ENCODE measurements at places on chromosomes 12 and 14.

DNA sequence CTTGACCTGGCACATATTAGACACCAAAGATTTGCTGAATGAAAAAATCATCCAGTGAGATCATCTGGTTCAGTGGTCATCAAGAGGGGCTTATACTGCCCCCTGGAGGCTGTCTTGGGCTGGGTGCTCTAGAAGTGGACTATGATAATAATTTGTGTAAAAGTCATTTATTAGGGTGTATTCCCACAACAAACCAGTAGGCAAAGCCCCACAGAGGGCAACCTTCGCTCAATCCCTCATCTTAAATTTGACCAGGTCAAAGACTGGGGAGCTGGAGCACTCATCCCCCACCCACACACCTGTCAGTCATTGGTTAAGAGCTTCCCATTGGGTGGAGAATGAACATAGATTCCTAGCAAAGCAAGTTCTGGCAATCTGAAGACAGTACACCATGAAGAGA, 20.0 kb upstream of the FICD start:
- no peak for DNase-seq

GRCh38 chr14:87824266-87824665, 168.7 kb downstream of the GALC start:
- no peak for DNase-seq

DNA sequence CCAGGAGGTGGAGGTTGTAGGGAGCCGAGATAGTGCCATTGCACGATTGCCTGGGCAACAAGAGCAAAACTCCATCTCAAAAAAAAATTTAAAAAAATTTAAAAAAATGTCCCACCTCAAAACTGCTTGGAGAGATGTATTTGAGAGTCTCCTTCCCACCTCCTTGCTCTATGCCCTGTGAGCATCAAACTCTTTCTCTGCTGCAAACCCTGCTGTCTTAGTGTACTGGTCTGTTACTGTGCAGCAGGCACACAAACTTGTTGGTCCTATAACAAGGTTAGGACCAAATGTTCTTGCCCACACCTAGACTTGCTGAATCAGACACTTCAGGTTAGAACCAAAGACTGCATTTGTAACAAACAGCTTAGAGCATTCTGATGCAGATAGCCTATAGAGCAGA, 153.5 kb upstream of the FUT8 start:
- no peak for DNase-seq

DNA sequence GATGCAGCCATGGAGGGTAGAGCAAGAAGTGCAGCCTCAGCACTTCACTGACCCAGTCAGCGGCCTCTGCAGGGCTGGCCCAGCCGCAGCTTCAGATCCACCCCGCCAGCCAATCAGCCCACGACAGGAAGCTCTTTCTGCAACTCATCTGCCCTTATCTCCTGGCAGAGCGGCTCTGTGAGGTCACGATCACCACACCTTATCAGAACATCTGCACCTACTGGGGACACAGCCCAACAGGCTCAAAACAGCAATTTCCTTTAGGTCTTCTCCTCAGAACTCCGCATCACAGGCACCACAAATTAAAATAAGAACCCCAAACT, 287.3 kb downstream of the BCL11B start:
- no peak for DNase-seq

DNA sequence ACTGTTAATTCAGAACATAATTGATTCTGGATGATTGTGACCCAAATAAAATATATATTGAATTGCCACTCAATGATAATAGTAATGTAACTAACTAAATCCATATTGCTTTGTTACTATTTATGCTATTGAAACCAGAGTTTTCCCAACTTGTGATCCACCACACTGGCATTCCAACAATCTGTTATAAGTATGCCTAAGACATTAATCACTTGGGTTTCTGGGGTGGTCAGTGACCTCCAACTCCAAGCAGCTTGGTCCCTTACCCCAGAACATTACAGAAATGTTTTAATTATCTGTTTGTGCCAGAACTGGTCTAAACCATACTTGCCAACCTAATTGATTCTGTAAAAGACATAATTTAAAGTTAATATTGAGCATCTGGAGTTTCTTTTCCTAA, 14.6 kb downstream of the CAPS2 start:
- no peak for DNase-seq

GRCh38 chr12:3611860-3612703, 121.1 kb downstream of the PRMT8 start:
- no peak for DNase-seq

GRCh38 chr12:13000616-13000924, 505 bp upstream of the HEBP1 start:
- no peak for DNase-seq

GRCh38 chr14:33777681-33778080, 173.2 kb downstream of the EGLN3 start:
- no peak for DNase-seq

DNA sequence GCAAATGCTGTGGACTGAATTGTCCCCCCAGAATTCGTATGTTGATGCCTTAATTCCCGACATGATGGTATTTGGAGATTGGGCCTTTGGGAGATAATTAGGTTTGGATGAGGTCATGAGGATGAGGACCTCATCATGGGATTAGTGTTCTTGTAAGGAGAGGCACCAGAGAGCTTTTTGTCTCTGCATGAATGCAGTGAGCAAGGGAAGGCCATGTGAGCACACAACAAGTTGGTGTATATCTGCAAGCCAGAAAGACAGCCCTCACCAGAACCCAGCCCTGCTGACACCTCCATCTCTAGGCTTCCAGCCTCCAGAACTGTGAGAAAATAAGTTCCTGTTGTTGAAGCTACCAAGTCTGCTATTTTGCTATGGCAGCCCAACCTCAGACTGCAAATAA, 51.9 kb upstream of the SMCO2 start:
- no peak for DNase-seq

DNA sequence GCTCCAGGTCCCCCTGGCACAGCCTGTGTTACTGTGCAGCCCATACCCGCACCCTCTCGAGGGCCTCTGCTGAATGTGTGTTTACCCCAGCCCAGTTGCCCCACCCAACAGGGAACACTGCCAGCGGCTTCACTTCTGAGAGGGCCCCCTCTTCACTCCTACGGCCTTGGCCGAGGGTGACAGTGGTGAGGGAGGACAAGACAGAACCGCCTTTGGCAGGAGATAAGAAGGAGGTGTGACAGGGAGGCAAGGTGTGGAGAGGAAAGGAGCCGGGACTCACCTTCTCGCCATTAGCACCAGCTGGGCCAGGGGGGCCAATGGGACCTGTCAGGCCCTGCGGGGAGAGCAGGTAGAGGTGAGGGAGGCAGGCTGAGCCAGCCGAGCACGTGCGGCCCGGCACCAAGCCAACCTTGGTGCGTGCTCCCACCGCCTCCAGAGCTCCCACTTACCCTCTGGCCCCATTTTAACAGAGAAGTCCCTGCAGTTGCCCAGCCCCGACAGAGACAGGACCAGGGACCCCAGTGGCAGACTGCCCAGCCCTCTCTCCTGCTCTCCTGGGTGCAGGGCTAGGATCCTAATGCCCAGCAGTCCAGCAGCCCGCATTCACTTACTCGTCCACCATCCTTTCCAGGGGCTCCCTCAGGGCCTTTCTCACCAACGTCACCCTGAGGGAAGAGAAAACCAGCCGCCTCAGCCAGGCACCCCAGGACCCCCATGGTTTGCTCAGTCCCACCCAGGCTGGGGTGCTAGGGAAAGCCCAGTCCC, 18.3 kb downstream of the TMEM106C start:
- DNase-seq, result no peak

- DNase-seq, result no peak
Measured at GRCh38 chr12:40241741-40242140, 16.9 kb downstream of the LRRK2 start.

- no peak for DNase-seq
Measured at GRCh38 chr12:8664228-8664913, 1.7 kb upstream of the MFAP5 start.

- no peak for DNase-seq
Measured at GRCh38 chr12:57226588-57227314, 2.8 kb upstream of the SHMT2 start.

DNA sequence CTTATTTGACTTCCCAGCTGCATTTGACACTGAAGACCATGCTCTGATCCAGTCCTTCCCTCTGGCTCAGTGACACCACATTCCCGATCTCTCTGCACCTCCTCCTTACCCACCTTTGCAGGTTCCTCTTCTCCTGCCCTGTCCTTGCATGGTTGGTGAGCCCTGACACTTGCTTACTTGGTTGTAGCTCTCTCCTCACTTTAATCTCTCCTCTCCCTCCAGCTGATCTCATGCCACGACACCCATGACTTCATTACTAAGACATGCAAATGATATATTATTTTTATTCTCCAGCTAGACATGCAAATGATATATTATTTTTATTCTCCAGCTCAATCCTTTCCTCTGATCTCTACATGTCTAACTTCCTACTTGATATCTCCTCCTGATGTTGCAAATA, at the start of gene SERPINA9:
SERPINA9 (minus strand) TSS at position 175 of the 400 bp plus-strand sequence. CDS start 6,357 bp downstream, outside the sequence.
- DNase-seq, result no peak

DNA sequence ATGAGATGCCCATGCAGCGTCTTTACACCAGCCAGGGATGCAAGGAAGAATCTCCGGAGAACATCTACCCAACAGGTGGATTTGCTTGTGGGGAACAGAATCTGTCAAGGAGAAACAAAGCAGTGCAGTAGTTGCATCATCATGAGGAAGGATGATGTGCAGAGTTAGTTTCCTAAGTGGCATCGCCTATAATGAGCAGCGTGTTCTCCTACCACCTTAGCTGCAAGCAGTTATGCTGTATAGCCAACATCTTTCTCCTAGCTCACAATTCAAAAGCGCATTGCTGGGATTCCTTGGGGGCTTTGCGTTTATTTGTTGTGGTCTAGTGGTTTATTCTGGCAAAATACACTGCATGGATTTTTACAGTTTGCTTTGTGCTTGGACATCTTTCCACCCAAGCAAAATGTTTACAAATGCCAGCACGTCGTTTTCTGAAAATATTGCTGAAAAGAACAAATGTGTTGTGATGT, 233.0 kb downstream of the RGS6 start:
- no peak for DNase-seq

GRCh38 chr12:948238-948637, 1.3 kb downstream of the RAD52 start:
- DNase-seq, result no peak

- DNase-seq, result no peak
Measured at GRCh38 chr12:85920324-85920947, 46.3 kb downstream of the NTS start.

DNA sequence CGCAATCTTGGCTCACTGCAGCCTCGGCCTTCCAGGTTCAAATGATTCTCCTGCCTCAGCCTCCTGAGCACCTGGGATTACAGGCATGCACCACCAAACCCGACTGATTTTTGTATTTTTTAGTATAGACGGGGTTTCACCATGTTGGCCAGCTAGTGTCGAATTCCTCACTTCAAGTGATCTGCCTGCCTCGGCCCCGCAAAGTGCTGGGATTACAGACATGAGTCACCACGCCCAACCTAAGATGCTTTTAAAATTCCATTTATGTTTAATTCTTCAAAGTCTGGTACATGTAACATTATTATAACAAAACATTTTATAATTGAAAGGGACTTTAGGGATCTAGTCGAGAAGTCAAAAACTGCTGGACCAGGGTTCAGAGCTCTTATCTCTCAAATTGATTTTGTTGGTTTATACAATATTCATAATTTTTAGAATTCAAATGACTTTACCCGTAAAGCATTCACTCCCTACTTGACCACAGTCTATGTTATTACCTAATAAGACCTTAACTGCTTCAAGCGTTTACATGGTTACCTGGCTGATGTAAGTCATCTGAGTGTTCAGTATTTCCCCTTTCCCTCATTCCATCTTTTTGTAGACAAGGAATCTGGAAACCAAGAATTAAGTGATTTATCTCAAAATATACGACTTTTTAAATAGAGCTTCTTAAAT, 28.2 kb downstream of the RAP1B start:
- DNase-seq, result no peak

- no peak for DNase-seq
Measured at GRCh38 chr14:106380740-106381139, 854.4 kb downstream of the TMEM121 start.

- no peak for DNase-seq
Measured at GRCh38 chr14:95485222-95485819, 31.1 kb downstream of the SYNE3 start.

- no peak for DNase-seq
Measured at GRCh38 chr12:81339071-81339470, 261.2 kb downstream of the ACSS3 start.

GRCh38 chr12:94982456-94982855, 21.0 kb downstream of the NDUFA12 start:
- DNase-seq, result no peak

- no peak for DNase-seq
Measured at GRCh38 chr12:129049917-129050316, 196.6 kb downstream of the GLT1D1 start.

- no peak for DNase-seq
Measured at GRCh38 chr12:15794196-15794595, 5.0 kb upstream of the EPS8 start.

DNA sequence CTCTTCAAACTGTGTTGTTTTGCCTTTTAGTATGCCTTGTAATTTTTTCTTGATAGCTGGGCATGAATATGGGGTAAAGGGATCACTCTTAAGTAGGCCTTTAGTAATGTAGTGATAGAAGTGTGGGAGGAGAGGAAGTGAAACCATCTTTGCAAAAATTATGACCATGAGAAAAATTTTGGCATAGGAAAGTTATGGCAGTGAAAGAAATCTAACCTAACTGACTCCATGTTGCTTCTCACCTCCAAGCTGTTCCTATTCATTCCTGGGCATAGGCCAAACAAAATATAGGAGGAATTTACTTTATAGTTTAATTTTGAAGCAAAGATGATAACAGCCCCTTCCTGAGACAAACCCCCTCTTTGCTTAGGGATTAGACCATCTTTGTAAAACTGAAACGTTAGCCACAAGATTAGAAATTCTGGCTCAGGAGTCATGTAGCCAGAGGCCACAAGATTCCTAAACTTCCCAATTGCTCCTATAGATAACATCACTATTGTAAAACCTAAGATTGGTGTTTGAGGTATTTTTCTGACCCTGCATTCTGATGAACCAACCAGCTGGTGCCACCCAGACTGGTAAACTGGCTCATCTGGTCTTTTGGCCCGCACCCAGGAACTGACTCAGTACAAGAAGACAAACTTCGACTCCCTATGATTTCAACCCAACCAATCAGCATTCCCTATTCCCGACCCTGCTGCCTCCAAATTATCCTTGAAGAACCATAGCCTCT, 45.8 kb downstream of the CRADD start:
- no peak for DNase-seq

GRCh38 chr12:55706568-55707218, 1.0 kb downstream of the ITGA7 start:
- no peak for DNase-seq

- DNase-seq, result no peak
Measured at GRCh38 chr12:59164991-59165718, 244.9 kb upstream of the LRIG3 start.

GRCh38 chr14:91114079-91115065, 499 bp downstream of the DGLUCY start:
- DNase-seq, result peak; percentile 80

DNA sequence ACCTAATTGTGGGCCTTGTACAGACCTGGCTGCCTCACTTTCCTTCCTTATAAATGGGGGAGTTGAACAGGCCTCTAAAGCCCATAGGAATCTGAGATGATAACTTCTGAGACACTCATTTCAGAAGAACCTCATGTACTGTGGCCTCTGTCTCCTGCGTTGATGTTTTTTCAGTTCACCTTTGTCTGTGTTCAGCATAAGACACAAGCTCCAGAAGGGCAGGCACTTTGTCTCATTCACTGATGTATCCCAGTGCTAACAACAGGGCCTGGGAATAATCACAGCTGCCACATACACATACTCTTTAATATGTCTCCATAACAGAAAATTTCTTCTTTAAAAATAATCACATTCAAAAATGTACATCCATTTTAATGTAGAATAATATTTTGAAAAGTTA, 3.3 kb downstream of the FGD6 start:
- no peak for DNase-seq

- DNase-seq, result no peak
Measured at GRCh38 chr12:58966939-58967338, 46.6 kb upstream of the LRIG3 start.

All from NCI-H2107 (cell line).